ENCODE measurements at places on chromosomes 3 and 15.

DNA sequence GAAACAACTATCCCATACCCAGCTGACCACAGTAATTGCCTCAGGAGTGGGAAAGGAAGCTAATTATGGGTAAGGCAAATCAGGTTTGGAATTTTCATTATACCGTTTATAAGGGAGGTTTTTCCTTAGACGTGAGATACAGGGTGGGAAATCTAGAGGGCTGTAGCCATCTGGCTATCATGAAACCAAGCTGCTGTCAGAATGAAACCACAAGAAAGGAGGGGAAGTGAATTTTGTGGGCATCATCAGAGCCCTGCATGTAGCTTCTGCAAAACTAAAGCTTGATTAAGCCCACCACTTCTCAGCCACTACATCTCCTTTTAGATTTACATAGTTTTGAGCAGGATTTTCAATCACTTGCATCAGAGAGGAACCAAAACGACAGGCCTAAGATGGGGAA, 893.5 kb downstream of the TUSC7 start:
- no peak for DNase-seq

GRCh38 chr3:29398787-29399186, 117.9 kb downstream of the RBMS3 start:
- no peak for DNase-seq

- DNase-seq: peak; percentile 38
Measured at GRCh38 chr3:170809007-170809974, 60.7 kb downstream of the RPL22L1 start.

DNA sequence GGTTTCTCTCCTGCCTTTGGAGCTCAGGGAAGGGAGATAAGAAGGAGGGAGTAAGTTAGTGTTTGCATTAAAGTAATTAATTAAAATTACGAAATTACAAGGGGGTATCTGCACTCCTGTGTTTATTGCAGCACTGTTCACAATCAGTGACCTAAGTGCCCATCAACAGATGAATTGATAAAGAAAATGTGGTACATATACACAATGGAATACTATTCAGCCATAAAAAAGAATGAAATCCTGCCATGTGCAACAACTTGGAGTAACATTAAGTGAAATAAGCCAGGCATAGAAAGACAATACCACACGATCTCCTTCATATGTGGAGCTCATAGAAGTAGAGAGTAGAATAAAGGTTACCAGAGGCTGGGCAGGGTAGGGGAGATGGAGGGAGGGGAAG, 202.0 kb downstream of the SHQ1 start:
- no peak for DNase-seq

DNA sequence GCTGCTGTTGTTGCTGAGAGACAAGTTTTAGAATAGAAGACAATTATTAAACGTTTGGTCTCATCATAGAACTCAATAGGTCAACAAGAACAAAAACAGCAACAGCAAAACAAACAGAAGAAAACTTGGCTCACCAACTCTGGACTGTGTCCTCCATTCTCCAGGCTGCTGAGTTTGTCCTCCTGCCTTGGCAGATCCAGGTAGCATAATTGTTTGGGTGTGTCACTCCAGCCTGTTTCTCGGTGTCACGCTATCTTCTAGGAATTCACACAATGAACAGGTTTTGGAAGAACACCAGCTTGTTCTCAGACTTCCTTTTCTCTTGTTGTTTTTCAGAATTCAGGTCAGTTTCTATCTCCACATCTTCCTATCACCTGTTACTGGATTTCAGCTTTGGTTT, 34.7 kb downstream of the ARRDC4 start:
- DNase-seq: no peak

DNA sequence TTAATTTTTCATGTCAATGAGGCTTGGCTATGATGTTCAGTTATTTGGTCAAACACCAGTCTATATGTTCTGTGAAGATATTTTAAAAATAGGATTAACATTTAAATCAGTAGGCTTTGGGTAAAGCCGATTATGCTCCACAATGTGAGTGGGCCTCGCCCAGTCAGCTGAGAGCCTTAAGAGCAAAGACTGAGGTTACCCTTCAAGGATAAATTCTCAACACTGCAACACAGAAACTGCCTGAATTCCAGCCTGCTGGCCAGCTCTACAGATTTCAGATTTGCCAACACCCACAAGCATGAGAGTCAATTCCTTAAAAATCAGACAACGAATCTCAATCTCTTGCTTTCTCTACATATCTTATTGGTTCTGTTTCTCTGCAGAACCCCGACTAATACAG, 188.3 kb downstream of the PLCH1 start:
- DNase-seq: no peak

- DNase-seq: no peak
Measured at GRCh38 chr3:53613125-53613524, 118.7 kb downstream of the CACNA1D start.

DNA sequence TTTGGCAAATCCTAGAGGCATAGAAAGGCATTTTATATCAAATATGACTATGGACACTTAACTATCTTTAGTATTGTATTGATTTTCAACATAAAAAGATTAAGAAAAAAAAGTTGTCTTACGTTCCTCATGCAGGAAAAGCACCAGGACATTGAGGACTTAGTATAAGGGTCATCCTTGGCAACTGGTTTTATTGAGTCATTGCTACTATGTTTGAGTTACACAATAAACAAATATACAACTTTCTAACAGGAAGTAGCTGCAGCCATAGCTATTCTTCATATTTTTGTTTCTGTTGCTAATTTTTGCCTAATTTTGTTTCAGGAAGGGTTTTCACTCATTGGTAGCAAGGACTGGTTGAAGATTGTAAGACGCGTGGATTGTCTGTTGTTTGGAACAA, 93.0 kb downstream of the NPTN start:
- no peak for DNase-seq
